Dermis blood vessel endothelial cell (primary cell): ENCODE measurements at places on chromosomes 11 and 22.

- no peak for DNase-seq
These were observed 189.4 kb upstream of the NCAM1 start for GRCh38 chr11:112771851-112772250.

DNA sequence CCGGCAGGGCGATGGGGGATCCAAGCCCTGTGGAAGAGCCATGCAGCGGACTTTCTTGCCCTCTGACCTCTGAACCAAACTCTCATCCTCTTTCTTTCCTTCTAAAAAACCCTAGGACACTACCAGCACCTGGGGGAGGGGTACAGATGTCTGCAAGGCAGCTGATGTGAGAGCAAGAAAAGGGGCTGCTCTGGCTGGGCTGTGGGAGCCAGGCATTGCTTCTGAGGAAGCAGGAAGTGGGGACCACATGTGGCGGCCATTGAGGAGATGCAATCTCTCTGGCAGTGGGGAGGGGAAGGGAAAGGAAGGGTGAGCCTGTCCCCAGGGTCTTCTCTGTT lies 36.0 kb downstream of the FAM83F start:
- no peak for DNase-seq

DNA sequence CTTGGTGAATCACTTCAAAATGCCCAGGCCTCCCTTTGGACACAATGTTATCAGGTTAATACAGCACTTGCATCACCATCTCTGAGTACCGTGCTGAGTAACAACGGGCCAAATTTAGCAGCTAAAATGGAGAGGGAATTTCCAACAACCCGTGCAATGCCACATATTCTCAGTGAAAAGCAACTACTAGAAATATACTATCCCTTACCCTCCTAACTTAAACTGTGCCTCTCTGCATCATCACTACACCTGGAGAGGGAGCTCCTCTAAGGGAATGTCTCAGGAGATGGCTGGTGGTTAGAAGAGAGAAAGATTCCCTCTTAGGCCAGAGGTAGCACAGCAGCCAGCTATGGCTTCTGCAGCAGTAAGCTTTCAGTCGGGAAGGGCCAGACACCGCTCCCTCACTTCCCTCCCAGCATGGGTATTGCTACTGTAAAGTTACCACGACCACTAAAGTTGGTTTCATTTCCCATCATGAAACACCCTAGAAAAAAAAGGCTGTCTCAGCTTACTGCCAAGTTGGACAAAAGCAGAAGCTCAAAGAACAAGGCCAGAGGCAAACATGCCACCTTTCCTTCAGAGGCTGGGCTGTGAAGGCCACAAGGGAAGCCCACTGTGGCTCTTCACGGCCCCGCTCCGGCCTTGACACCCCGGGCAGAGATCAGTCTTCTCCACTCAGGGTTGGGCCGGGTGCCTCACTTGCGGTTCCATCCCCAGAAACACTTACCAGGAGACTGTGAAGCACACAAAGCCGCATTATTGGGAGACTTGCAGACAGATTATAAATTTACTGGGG lies 3.9 kb downstream of the MAML2 start:
- peak; percentile 60 for DNase-seq

GRCh38 chr11:68213135-68213515 lies at the start of gene KMT5B:
TSS of gene KMT5B (minus strand) at chr11:68213296. CDS start at chr11:68190076, 23,220 bp downstream.
- peak; percentile 68 for DNase-seq

DNA sequence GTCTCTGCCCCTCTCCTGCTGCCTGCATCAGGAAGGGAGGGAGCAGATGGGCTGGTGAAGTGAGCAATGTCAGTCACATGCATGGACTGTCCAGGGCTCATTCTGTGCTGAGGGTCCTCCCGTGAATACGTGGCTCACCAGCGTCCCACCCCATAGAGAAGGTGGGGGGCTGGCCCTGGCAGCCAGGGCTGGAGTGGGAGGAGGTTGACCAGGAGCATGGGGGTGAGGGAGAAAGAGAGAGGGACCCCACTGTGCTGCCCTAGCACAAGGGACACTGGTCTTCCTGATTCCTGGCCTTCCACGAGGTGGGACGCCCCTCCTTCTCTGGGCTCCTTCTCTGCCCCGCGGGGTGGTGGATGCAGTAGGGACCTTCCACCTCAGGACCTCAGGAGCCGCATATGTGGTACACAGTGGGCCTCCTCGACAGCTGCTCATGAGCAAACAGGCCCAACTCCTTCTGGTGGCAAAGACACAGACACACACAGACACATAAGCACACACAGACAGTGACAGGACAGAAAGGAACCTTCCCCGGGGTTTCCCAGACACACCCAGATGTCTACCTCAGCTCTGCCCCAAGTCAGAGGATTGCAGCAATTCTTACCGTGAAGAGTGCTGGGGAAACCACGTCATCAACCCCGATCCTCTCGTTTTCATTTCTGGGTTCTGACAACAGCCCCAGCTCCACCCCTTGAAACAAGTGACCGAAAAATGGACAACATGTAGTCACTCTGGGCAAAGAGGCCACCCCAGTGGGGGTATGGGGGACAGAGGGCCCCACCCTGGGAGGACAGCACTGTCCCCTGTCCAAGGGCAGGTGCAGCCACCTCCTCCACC lies 3.6 kb upstream of the APOBEC3A start:
- DNase-seq = no peak

GRCh38 chr22:19346677-19347265 lies 55.3 kb upstream of the CLTCL1 start:
- DNase-seq = no peak

- DNase-seq = no peak
These were observed 7.4 kb downstream of the PEX26 start for GRCh38 chr22:18085188-18085587.

- no peak for DNase-seq
These were observed 230.7 kb downstream of the JRKL start for GRCh38 chr11:96620464-96621044.

GRCh38 chr11:114017723-114018122 lies 41.8 kb upstream of the ZBTB16 start:
- no peak for DNase-seq

- no peak for DNase-seq
These were observed 89.2 kb downstream of the GALNT18 start for GRCh38 chr11:11532574-11532973.

DNA sequence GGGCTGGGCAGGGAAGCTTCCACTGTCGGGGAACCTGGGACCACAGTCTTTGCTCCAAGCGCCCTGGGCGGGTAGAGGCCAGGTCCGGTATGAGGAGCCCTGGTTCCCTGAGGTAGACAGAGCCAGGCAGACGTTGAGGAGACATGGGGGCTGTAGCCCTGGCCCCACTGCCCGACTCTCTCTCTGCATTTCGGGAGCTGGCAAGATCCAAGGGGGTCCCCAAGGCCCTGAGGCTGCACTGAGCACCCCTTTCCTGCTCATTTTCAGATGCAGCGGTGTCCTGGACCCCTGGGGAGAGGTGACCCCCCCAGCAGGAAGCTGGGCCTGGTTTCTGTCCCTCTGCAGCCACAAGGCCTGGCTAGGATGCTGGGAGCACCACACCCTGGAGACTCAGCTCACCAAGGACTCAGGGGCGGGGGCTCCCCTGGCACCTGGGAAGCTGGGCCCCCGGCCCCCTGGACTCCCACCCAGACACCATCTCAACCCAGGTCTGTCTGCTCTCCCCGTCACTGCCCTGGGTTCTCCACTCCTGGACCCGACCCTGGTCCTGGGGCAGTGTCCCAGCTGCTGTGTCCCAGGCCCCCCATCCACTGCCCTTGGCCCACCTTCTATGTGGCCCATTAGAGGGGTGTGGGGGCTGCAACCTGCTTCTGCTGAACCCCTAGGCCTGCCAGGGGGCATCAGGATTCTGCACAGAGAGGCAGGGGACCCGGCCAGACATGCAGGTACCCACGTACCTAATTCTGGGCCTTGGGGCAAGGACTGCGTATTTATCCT lies 15.0 kb upstream of the MUC6 start:
- no peak for DNase-seq

DNA sequence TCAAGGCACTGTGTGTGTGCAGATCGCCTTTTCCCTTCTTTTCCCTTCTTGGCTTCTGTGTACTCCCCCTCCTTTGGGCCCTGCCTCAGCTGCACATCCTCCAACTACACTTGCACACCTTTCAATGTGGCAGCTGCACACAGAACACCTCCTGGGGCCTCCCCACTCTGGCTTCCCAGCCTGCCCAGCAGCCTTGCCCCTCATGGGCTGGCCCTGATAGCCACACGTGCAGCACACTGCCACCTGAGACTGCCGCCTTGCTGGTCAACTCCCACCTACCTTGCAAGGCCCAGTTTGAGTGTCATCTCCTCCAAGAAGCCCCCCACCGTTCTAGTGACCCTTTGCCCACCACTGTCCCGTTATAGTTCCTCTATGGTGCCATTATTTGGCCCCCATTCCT lies 77.3 kb upstream of the ARFGAP3 start:
- peak; percentile 23 for DNase-seq

DNA sequence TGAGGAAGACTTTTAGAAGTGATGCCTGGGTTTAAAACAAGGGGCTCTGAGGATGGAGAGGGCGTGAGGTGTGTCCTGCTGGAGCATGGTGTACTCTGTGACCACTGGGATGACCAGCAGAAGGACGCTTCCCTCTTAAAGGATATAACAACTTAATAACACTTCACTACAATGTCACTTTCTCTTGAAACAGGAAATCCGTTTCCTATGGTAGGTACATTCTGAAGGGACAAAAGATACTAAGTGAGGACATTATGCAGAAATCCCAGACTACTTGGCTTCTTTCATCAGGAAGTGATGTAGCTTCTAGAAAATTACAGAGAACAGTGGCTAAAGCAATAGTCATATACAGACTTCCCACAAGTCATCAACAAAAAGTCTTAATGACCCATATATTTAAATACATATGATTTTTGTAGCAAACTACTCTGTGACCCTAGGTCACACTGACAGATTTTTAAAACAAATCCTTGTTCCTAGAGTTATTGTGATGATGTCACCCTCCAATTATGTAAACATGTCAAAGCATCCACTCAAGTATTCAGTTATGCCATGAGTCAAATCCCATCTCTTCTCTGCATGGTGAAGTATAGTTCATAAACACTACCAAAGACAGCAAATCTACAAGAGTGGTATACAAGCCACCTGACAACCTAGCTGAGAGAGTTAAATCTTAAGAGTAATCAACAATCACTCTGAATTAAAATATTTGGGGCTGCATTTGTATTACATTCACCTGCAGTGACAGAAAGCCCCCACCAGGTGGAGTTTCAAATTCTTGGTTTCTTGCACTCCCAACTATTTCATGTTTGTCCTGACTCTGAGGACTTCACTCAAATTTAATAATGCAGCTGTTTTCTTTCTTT lies 32.8 kb downstream of the PITPNB start:
- peak; percentile 80 for DNase-seq

DNA sequence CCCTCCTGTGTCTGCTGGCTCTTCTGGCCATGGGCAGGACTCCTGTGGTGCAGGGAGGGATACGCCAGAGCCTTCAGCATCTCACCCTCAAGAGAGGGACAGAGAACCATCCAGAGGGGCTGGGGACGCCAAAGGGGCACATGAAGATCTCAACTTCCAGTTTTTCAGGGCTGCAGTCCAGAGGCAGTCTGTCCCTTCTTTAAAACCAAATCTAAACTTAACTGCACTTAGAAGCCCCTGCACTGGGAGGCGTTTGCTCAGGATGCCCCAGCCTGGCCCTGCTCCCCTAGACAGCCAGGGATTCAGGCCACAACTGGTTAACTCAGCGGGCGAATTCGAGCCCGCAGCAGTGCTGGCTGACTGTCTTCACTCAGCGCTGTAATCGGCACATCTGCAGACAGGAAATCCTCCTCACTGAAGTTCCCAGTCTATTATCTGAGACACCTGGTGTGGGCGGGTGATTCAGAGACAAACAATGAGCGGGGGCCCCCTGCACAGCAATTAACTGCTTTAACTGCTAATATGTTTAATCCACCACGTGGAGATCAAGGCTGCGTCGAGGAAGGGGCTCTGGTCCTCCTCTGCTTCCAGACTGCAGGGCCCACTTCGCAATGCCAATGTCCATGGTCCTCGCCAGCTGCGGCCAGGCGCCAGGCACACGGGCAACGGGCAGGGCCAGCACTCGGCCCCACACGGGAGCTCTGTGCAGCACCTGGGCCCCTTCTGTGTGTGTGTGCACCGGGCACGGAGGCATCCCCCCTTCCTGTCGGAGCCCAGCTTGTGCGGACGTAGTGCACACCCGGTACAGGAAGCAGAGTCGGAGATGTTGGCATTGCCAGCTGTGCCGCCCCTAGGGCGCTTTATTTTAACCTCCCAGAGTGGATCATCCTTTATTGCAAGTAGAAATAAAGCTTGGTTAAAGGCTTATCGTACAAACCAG lies 36.9 kb upstream of the GNB1L start:
- DNase-seq = peak; percentile 94

DNA sequence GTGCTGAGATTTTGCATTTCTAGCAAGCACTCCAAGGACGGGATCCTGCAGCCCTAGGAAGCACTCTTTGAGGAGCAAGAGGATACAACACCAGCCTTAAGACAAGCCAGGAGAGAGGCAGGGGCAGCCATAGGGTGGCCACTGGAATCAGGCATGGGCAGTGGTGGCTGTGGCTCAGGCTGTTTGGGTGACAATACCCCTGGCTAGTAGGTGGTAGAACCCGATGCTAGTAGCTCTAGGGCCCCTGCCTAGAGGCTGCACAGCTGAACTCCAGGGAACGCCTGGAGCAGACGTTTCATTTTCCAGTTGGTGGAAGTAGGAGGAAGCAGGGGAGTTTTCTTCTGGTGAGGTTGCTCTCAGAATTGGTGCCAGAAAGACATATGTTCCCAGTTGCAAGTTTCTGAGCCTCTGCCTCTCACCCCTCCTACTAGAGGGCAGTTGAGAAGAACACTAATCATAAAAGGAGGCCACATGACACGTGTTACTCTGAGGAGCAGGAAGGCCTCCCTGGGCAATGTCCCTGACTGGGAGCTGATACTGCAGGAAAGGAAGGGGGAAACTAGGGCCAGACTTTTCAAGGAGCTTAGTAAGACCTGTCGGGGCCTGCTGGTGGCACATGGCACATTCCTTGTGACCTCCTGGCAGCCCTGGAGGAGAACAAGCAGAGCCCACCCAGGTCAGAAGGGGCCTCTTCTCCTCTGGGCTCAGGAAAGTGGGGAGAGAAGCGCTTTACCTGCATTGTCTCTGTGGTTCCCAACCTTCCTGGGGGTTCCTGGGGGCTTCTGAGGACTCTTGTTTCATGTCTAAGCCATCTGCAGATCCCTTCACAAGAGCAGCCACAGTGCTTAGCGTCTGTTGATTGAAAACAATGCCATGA lies 56.6 kb upstream of the DRD2 start:
- DNase-seq = no peak

DNA sequence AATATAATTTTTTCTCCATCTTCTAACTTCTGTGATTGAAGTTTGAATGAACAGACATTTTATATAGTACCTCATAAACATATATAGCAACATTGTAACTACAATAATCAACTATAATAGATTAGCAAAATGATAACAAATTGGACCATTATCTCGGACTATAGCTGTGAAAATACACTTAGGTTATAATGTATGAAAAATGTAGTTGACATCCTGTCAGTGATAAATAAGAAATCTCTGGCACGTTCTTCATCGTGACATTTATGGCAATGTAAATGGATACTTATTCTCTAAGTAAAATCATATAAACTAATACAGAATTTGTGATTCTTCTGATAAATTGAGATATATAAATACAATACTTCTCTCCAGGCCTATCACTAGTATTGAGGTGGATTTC lies 333.3 kb downstream of the GUCY1A2 start:
- no peak for DNase-seq

GRCh38 chr11:125772834-125773505 lies 5.7 kb downstream of the PATE2 start:
- DNase-seq = no peak

- peak; percentile 84 for DNase-seq
These were observed 13.0 kb upstream of the EIF3D start for GRCh38 chr22:36541831-36542411.

GRCh38 chr22:40534379-40535188 lies 101.9 kb downstream of the MRTFA start:
- DNase-seq = peak; percentile 33
